ENCODE measurements at places on chromosomes 4 and X.
A peak's percentile ranks its signal among the peaks of the same experiment; 100 is the strongest.

- no peak for DNase-seq
Observed at GRCh38 chr4:142265946-142266345, 580.2 kb downstream of the INPP4B start.

DNA sequence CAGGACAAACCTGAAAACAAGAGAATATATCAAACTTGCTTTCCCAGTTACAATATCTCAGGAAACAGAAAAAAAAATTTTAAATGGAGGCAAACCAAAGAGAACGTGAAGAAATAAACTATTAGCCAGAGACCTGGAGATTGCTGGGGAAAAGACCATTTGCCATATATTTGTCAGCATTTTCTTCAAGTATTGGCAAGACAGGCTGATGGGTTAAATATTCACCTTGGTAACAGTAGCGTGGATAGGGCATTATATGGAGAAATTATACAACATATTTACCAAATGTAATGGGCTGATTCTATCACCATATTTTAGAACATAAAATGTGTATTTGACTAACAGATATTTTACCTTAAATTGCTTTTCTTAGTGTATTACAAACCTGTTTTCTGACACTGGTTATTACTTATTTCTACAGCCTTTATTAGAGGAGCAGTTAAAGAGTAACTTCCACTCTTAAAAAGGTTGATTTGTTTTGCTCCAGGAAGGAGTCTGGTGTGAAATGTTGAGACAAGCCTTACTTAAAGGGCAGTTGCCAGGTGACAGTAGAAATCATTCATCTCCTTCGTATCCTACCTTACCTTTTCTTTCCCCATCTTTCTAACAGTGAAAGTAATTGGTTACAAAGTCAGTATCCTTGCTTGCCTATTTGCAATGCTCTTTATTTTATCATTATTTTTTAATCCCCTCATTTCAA is 575.5 kb downstream of the GBA3 start:
- no peak for DNase-seq

GRCh38 chr4:160826339-160826679 is 1337.5 kb downstream of the FSTL5 start:
- DNase-seq = no peak

DNA sequence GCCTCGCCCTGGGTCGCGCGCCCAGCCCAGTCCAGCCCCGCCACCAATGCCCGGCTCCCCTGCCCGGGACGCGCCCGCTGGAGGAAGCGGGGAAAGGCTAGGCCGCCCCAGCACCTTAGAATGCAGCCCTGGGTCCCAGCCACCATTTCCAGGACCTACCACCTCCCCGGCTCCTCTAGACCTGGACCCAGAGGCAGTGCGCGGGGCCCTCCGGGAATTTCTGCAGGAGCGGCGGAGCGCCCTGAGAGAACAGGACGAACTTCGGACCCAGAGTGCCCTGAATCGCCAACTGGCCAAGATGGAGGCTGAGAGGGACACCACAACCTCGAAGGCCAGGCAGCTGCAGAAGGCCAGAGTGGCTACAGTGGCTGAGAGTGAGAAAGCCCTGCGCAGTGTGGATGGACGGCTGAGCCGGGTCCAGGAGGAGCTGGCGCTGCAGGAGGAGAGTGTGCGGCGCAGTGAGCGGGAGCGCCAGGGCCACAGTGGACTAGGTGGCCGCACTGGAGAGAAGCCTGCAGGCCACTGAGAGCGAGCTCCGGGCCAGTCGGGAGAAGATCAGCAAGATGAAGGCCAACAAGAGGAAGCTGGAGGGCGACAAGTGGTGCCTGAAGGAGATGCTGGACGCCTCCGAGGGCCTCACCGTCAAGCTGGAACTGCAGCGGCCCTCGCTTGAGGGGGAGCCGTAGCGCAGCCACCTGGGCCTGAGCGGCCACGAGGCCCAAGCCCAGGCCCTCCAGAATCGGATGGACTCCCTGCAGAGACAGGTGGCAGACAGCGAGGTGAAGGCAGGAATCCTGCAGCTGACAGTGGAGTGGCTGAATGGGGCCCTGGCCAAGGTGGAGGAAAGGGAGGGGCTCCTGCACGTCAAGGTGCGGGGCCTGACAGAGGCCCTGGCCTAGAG is 15.5 kb downstream of the SMIM10L2A start:
- no peak for DNase-seq

DNA sequence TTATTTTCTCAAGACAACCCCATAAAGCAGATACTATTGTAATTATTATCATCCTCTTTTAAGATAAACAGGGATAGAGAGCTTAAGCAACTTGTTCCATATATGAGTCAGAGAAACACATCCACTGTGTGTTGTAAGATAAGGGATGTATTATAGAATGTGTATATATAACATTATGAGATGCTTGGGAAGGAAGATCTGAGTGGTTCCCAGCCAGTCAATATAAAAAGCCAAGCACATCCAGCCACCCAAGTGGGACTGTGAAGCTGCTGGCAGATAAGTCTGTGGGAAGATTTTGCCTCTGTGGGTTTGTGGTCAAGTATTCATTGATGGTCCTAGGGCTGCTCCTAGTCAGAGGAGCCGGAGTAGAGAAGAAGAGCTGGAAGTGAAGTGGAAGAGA is 16.5 kb upstream of the BMPR1B start:
- DNase-seq = no peak

DNA sequence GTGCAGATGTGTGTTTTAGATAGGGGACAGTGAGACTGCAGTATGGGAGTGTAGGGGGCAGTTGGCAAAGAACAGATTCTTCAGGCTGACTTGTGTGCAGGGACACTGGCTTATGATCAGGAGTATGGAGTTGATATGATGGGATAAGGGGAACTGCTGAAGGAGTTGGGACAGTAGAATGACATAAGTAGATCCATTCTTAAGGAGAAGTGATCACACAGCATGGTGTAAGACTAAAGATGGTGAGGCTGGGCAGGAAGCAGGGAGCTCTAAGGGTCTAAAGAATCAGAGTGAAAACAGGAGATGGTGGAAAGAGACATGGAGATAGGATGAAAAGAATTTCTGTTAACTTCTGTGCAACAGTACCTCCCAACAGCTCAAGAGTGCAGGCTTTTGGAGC is 70.7 kb downstream of the REELD1 start:
- no peak for DNase-seq

- DNase-seq = no peak
Observed at GRCh38 chr4:159719531-159719930, 616.7 kb downstream of the RAPGEF2 start.

GRCh38 chr4:22454955-22455354 is 60.9 kb downstream of the ADGRA3 start:
- DNase-seq = peak; percentile 37

- no peak for DNase-seq
Observed at GRCh38 chrX:11760958-11761357, 2.9 kb downstream of the MSL3 start.

- no peak for DNase-seq
Observed at GRCh38 chr4:182873289-182873688, 43.9 kb downstream of the DCTD start.
